ENCODE measurements at places on chromosomes 5 and 9.

- no peak overlapping the region for H3K4me3 ChIP-seq
- peaks cover 20% of the 10 kb centered on the region for H3K27me3 ChIP-seq
- H3K4me1 ChIP-seq, result no peaks in the 10 kb centered on the region
- no peaks in the 10 kb centered on the region for H3K36me3 ChIP-seq
These were observed 17.3 kb downstream of the ADGRD2 start for GRCh38 chr9:124467410-124468060.

- H3K27ac ChIP-seq, result peak overlapping the region; percentile 99
- peak overlapping the region; percentile 80 for H3K4me3 ChIP-seq
- no peaks in the 10 kb centered on the region for H3K27me3 ChIP-seq
- H3K4me1 ChIP-seq, result peaks cover 14% of the 10 kb centered on the region
- DNase-seq, result no peak
These were observed 1359.1 kb upstream of the CDH9 start for GRCh38 chr5:28397502-28397941.

GRCh38 chr9:86665416-86665815 is 281.9 kb downstream of the GAS1 start:
- DNase-seq, result no peak
- H3K4me3 ChIP-seq, result no peak overlapping the region
- peaks cover 13% of the 10 kb centered on the region for H3K4me1 ChIP-seq
- peaks cover 4% of the 10 kb centered on the region for H3K36me3 ChIP-seq
- H3K27ac ChIP-seq, result no peak overlapping the region
- peaks cover 3% of the 10 kb centered on the region for H3K27me3 ChIP-seq

- H3K27me3 ChIP-seq, result no peaks in the 10 kb centered on the region
- peaks cover 44% of the 10 kb centered on the region for H3K4me1 ChIP-seq
- H3K36me3 ChIP-seq, result peaks cover 5% of the 10 kb centered on the region
- DNase-seq, result no peak
These were observed 11.1 kb downstream of the ERGIC1 start for GRCh38 chr5:172845154-172845553.

DNA sequence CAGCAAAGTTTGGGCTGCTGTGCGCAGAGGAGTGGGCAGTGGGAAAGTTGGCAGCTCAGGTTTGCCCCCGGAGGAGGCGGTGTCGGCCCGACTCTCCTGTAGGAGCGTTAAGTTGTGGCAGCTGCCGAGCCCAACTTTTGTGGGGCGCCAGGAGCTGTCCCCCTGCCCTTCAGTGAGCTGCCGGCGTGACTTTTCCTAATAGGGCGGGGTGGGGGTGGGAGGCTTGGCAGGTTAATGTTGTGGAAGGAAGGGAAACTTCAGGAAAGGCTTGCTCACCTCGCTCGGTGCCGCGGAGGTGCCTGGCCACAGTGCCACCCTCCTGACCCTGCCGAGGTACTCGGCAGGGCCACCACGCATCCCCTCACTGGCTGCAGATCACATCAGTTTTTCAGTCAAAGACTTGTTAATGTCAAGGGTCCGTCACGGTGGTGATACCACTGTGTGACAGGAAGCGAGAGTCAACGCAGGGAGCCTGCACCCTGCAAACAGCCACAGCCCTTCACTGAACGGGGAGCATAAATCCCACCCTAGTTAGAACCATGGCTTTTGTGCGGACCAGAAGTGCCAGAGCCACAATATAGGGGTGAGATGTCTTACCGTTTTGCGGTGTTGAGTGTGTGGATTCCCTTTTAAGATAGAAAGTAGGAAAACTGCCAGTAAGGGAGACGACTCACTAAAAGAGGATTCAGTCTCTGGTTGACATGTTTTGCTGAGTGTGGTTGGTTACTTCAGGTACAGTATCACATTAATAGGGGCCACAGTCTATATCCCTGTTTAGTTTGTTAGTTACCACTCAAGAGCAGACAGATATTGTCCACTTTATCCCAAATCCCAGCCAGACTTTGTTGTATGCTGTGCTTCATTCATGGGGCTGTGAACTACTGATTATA is 796 bp downstream of the LNPEP start:
- no peak for DNase-seq
- no peaks in the 10 kb centered on the region for H3K27me3 ChIP-seq
- peak overlapping the region; percentile 96 for H3K4me3 ChIP-seq
- peak overlapping the region; percentile 54 for H3K27ac ChIP-seq

- H3K27ac ChIP-seq, result no peak overlapping the region
- DNase-seq, result no peak
- peaks cover 42% of the 10 kb centered on the region for H3K36me3 ChIP-seq
- H3K4me3 ChIP-seq, result no peak overlapping the region
These were observed 39.1 kb downstream of the OXCT1 start for GRCh38 chr5:41831155-41831554.

- no peak for DNase-seq
- H3K36me3 ChIP-seq, result no peaks in the 10 kb centered on the region
- H3K4me3 ChIP-seq, result no peak overlapping the region
- H3K27me3 ChIP-seq, result peaks cover 4% of the 10 kb centered on the region
- peaks cover 8% of the 10 kb centered on the region for H3K4me1 ChIP-seq
These were observed 153.1 kb downstream of the GADD45G start for GRCh38 chr9:89757776-89758528.

- H3K4me1 ChIP-seq, result peaks cover 39% of the 10 kb centered on the region
- H3K36me3 ChIP-seq, result peaks cover 4% of the 10 kb centered on the region
- H3K4me3 ChIP-seq, result no peak overlapping the region
These were observed 742.7 kb upstream of the ZNF608 start for GRCh38 chr5:125489146-125489545.

GRCh38 chr5:89983216-89983615 is 426.3 kb downstream of the CETN3 start:
- no peaks in the 10 kb centered on the region for H3K36me3 ChIP-seq
- H3K27me3 ChIP-seq, result no peaks in the 10 kb centered on the region
- no peak overlapping the region for H3K4me3 ChIP-seq
- no peak for DNase-seq

GRCh38 chr5:102554728-102555127 is 55.9 kb upstream of the SLCO6A1 start:
- H3K36me3 ChIP-seq, result no peaks in the 10 kb centered on the region
- H3K27me3 ChIP-seq, result no peaks in the 10 kb centered on the region
- no peak overlapping the region for H3K4me3 ChIP-seq
- H3K27ac ChIP-seq, result no peak overlapping the region

GRCh38 chr5:155540000-155540595 is 526.5 kb downstream of the KIF4B start:
- no peak overlapping the region for H3K4me3 ChIP-seq
- H3K36me3 ChIP-seq, result no peaks in the 10 kb centered on the region
- DNase-seq, result no peak
- no peaks in the 10 kb centered on the region for H3K27me3 ChIP-seq

DNA sequence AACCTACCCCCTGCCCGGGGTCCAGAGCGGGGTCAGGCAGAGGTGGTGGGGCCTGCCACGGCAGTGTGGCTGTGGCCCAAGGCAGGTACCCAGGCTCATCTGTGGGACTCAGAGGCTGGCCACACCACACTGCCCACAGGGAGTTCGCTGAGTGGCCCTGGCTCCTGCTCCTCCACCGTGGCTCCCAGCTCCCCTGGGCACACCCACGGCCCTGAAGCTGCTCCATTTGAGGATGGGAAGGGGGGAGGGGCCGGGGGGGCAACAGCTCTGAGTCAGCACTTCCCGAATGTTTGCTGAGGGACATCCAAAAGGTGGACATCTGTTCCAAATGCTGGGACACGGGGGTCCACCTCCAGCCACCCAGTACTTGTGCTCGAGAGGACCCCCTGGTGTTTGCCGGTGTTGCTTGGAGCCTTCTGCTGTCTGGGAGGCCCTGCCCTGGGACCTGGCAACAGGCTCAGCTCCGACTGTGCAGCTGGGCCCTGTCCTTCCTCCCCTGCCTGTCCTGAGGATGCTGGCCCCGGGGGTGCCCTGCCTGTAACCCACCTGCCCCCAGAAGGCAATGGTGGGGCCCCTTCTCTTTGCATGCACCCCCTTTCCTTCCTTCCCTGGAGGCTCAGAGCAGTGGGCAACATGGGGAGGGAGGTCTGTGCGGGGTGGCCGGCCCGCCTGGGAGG is 2.5 kb upstream of the NRARP start:
- no peaks in the 10 kb centered on the region for H3K4me1 ChIP-seq
- peak overlapping the region; percentile 20 for H3K4me3 ChIP-seq
- no peak for DNase-seq
- no peak overlapping the region for H3K27ac ChIP-seq
- no peaks in the 10 kb centered on the region for H3K36me3 ChIP-seq

Data from type B pancreatic cell (in vitro differentiated cells).